ENCODE measurements at places on chromosomes 16 and 17.

- DNase-seq, result no peak
Measured at GRCh38 chr16:75483222-75483621, 12.0 kb downstream of the CHST6 start.

DNA sequence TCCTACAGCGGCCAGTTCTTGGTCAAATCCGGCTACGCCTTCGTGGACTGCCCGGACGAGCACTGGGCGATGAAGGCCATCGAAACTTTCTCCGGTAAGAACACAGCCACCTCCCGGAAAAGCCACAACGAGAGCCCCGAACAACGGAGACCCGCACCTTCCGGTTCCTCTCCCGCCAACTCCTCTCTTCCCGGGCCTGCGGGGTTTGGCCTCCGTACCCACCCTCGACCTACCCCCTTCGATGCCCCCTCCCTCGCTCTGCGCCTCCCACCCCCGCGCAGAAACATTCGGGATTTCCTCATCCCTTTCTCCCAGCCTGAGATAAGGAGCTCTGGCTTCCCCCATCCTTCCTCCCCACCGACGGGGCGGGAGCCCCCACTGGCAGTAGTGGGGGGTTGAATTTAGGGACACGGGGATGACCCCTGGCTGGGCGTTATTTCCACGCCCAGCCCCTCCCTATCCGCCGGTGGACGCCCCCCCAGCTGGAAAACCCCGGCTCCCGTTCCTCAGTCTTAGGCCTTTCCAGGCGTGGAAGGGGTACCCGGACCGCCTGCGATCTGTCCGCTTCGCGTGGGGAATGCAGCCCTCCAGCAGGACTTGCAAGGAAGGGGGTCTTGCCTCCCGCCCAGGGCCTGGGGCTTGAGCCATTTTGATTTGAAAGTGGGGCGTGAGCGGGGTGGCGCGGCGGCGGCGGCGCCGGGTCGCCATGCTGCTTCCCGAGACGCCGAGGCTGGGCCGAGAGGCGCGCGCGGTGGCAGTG, 822 bp downstream of the IGF2BP1 start:
- DNase-seq, result peak; percentile 42

- DNase-seq, result no peak
Measured at GRCh38 chr16:29972500-29972899, 1.2 kb upstream of the TAOK2 start.

GRCh38 chr16:54750249-54750648, 180.4 kb upstream of the IRX5 start:
- no peak for DNase-seq

DNA sequence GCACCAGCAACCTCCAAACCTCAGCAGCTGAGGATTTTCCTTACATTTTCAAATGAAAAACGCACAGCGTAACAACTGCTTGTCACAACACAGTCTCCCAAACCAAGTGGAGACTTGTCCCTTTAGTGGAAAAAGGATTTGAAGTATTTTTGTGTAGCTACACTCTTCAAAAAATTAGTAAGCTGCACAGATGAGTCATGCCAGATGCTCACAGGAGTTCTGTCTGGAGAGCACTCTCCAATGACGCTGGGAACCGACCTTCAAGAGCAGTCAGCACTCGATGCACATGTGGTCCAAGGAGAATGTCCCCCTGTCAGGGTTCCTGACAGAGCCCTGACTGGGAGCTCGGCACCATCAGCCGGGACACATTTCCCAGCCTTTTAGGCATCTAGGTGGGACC, 39.8 kb downstream of the MAP1LC3B start:
- DNase-seq, result no peak

DNA sequence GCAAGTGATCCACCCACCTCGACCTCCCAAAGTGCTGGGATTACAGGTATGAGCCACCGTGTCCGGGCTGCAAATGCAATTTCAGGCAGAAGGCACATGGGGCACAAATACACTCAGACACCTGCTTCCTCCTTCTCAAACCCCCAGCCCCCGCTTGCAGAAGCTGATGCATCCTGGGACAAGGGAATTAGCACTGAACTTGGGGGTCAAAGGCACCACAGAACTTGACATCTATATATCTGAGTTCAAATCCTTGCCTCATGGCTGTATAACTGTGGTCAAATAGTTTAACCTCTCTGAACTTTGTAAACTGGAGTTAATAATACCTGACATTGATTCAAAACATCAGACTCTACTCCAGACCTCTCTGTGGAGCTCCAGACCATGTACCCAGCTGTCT, 4.1 kb upstream of the ARL5C start:
- DNase-seq, result no peak

DNA sequence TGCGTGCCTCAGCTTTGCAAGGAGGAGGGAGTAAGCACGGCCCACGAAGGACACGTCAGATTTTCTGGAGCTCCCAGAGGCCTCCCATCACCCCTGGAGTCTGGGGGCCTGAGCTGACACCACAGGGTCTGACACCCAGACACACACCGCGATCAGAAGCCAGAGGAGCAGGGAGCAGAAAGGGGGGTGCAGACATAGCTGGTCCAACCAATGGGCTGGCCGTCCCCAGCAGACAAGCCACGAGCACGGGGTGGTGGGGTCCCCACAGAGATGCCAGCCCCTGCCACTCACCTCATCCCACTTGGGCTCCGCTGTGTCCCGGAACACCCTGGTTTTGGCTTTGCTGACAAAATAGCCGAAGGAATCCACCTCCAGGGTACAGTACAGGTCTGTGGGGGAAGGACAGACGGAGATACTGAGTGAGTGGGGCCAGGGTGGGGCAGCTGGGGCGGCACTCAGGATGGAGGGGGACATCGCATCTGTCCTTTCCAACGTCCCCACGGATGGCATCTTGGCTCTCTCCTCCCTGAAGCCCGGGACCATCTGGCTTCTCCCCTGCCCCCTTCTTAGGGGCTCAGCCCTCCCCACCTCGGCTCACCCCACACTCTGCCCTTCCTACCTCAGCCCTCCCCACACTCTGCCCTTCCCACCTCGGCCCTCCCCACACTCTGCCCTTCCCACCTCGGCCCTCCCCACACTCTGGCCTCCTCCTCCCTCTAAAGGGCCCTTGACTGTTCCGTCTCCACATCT, 53.5 kb downstream of the TIMM22 start:
- no peak for DNase-seq

DNA sequence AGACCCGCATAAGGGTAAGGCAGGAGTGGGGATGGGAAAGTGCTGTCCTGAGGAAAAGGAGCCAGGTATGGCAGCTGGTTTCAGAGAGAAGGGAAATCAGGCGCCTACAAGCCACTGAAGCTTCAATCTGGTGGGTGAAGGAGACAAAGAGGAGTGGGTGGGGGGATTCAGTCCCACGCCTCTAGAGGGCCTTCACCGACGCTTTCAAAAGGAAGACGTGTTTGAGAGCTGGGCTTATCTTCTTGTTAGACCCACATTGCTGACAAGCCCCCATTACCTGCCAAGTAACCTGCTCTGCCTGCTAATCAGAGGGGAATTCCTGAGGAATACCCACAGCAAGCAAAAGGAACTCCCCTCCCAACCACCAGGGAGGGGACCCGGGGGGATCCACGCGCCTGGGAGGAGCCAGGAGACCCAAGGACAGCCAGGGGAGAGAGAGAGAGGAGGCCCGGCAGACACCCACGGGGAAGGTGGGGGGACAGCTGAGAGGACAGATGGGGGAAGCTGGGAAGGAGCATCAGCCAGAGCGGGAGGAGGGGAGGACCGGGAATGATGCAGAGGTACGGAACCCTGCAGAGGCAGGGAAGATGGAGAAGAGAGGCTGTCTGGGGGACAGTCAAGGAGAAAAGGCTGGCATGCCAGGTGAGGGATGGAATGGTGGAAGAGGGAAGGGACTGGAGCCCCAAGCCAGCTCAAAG, 1.0 kb downstream of the MTMR4 start:
- no peak for DNase-seq

DNA sequence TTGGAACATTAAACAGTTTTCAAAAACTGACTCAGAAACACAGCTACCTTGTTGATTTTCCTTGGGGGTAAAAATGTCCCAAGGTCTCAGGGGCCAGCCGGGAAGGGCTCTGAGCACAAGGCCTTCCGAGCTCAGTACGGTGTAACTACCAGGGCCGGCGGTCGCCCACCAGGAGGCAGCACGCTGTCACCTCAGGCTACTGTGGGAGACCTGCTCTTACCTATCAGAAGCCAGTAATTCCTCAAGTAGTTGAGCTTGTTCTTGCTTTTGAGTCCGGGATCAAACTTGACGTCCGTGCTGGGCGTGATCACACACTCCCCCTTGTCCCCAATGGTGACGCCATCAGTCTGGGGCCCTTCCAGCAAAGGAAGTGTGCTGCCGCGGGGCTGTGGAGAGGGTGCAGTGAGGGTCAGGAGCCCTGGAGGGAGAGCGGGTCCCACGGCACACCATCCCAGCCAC, 43.4 kb upstream of the ICAM2 start:
- DNase-seq, result peak; percentile 52
